ENCODE measurements at places on chromosomes 2 and 18.

- DNase-seq: no peak
Observed at GRCh38 chr2:21836261-21836660, 712.5 kb downstream of the TDRD15 start.

GRCh38 chr2:165293440-165294420 is 54.5 kb downstream of the SCN2A start:
- peak; percentile 89 for DNase-seq

DNA sequence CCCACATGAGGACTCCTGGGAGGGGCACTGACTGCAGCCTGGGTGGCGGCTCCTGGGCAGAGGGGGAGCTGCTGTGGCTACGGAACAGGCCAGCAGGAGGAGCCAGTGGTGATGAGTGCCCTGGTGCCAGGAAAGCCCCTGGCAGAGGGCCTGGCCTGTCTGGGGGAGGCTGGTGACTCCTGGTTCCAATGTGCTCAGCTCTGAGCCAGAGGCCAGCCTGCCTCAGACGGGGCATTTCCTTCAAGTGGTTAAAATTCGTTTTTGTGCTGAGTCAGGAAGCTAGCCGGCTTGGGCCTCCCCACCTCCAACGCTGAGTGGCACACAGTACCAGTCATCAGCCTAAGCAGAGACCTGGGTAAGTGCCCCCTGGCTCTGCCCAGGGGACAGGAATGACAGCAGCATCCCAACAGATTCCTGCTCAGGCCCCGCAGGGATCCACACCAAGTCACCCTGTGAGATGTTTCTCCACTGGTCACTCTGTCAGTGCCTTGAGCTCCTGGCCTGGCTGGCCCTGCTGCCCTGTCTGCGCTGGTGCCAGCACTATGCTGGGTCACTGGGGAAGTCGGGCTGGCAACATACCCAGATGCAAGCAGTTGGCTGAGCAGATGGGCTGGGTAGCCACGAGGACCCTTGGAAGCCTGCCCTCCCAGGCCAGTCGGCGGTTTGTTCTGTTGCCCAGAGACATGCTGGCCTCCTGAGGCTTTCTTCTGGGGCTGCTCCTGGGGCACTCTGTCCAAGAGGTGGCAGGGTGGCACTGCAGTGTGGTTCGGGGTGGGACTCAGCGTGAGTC is 7.1 kb upstream of the KLF11 start:
- peak; percentile 58 for DNase-seq

GRCh38 chr2:217810260-217810659 is 192.5 kb downstream of the TNS1 start:
- no peak for DNase-seq

DNA sequence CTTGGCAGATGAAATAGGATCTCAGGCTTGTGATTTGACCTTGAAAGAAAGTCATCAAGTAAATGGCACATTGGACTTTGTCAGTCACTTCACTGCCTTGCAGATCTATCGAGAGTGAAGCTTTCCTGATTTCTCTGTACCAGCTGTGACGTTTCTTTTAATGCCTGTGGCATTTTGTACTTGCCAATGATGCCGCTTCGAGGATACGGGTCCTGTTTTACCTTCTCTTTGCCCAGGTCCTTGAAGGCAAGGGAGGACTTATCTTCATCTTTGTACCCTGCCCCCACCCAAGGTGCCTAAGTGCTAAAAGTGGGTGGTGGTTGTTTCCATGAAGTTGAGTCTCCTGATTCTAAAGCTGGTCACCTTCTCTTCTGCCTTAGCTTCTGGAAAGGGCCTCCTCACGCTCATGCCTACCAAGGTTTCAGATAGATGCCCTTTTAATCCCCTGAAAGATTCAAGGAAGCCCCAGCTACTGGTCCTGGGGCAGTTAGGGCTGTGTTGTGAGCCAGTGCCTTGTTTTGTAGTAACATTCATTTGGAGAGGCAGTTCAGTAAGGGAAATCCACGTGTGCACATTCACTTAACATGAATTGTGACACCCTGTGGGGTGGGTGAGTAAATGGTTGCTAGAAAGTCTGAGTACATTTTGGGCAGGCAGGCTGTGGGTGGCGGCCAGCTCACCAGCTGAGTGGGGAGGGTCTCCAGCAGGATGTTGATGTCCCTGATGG is 6.1 kb downstream of the LBH start:
- DNase-seq: no peak

GRCh38 chr2:70526126-70526525 is 27.5 kb downstream of the TGFA start:
- no peak for DNase-seq

GRCh38 chr18:6504605-6505497 is 90.1 kb upstream of the L3MBTL4 start:
- DNase-seq: no peak

- no peak for DNase-seq
Observed at GRCh38 chr2:238653431-238654109, 194.3 kb upstream of the TWIST2 start.

All from LHCN-M2 (cell line).